ENCODE measurements at places on chromosomes 11 and 22.

GRCh38 chr11:33060271-33060670 is 20.9 kb downstream of the TCP11L1 start:
- DNase-seq: no peak

- peak; percentile 19 for DNase-seq
Observed at GRCh38 chr11:36222831-36223635, 66.2 kb downstream of the COMMD9 start.

GRCh38 chr11:126754591-126755426 is 245.8 kb downstream of the KIRREL3 start:
- no peak for DNase-seq

DNA sequence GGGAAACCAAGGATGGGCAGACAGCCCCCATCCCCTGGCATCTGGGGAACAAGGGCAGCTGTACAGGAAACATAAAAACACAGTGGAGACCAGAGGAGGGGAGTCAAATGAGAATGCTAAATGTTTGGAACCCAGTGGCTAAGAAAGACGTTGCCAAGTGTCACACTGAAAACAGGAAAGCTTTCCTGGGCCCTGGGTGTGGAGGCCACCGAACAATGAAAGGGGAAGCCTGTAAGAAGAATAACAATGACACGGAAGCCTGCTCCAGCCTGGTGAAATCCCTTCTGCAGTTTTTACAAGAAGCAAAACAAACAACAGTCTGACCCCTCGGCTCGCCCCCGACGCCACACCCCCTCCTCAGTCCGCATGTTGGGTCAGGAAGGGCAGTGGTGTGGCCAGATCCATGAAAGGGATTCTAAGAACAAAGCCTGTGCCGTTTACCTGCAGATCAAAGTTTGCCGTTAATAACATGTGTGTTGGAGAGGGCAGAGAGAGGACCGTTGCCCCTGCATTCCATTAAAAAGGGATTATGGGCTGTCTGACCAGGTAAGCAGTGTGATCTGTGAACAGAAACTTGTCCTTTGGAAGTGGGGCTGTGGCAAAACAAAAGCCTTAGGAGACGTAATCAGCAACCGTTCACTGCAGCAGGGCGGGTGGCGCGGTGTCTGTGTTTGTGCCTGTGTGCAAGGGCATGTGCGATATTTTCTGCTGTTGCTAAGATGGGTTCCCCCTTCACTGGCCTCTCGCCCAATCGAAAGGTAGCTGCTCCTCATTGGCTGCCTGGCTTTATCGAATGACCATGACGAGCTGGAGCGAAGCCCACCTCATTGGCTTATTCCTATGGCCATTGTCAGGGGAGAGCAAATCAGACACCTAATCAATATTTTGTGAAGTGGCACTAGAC is 113.7 kb upstream of the BLID start:
- no peak for DNase-seq

- no peak for DNase-seq
Observed at GRCh38 chr11:93659841-93660240, 1.6 kb upstream of the CEP295 start.

DNA sequence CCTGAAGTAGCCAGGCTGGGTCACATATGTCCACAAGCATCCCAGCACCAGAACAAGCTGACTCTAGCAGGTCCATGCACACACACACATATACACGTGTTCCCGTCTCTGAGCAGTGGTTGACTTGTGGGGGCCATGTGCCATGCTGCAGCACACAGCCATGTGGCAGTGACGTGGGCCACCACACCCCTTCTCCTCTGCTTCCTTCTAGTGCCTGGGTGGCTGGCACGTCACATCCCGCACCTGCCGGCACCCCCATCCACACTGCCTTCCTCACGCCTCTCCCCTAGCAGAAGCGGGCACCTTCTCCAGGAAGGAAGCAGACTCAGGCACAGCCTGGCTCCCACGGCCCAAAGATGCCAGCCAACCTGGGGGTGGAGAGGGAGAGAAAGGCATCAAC is 9.5 kb downstream of the SYT7 start:
- no peak for DNase-seq

All from colonic mucosa (tissue), 4 donors.